ENCODE measurements at places on chromosomes 2 and 18.

DNA sequence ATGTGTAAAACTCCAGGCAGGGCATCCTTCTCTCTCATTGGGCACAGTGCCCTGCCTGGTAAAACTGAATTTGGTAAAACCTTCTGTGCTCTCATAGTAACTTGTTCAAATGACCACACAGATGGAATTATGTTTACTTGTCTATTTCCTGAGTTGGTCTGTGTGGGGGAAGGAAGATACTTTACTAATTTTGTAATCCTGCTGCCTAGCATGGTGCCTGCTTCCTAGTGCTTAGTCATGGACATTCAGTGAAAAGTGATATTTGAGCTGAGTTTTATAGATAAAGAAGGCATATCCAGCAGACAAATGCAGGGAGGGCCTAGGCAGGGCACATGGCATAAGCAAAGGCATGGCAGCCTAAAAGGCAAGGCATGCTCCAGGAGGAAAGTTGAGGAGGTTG lies 199.4 kb downstream of the FSHR start:
- DNase-seq: no peak

DNA sequence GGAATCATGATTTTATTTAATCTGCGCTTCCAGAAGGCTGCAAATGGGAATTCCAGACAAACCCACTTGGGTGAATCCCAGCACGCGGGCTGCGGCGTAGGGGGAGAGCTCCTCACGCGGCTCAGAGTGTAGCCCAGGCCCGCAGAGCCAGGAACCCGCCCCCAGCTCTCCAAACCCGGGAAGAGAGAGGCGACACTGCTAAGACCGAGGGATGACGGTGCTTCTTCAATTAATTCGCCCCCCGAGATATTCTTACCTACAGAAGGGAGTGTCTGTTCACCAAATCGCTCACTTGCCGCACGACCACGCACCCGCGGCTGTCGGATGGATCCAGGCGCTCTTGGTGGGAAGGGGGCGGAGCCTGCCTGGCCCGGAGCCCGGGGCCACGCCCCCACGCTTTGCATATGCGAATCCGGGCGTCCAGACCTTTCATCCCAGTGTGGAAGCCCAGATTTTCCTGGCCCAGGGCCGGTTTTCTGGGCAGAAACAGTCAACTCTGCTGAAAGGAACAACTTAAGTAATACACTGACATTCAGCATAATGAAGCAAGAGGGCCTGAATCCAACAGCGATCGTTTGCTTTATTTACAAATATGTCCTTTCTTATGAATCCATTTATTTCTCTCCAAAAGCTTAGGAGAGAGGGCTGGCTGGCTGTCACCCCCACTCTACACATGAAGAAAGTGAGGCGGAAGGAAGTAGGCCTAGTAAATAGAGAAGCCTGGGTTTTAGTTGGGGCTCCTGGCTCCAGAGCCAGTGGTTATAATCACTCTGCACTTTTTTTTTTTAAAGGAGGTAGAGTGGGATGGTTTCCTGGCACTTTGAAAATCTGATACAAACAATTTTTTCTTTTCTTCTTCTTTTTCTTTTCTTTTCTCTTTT lies at the start of gene SLC19A3:
SLC19A3 (minus strand) TSS at position 342 of the 881 bp plus-strand sequence. CDS start 15,710 bp downstream, outside the sequence.
- DNase-seq: peak; percentile 76

- no peak for DNase-seq
Measured at GRCh38 chr2:149731079-149731478, 143.5 kb upstream of the MMADHC start.

GRCh38 chr2:218717262-218717661 lies 6.6 kb downstream of the TTLL4 start:
- no peak for DNase-seq

- no peak for DNase-seq
Measured at GRCh38 chr2:134900151-134900550, 18.5 kb upstream of the CCNT2 start.

DNA sequence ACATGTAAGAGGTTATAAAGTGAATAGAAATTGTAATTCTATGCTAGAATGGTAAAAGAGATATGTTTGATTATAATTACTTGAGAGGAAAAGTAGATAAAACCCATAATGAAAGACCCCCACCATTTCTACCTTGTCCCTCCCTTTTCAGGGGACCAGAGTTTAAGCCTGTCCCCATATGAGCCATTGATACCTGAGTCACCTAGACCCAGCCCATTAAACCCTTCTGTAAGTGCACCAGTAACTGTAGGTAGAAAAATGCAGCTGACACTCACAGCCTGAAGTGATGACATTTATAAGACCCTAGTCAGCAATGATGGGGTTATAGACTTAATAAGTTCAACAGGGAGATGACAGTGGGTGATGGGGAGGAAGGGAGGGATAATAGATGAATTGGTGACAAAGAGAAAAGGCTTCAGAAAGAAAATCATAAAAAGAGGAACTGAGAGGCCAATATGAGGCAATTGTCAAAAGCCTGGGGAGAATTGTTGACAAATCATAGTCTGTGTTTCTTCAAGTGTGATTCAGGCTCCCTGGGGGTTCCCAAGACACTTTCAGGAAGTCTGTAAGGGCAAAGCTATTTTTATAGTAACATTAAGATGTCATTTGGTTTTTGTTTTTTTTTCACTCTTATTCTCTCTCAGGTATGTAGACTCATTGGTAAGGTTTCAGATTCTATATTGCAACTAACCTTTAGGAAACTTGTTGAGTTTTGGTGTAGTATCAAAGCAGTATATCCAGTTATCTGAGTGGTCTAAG lies 544.2 kb downstream of the SATB2 start:
- DNase-seq: no peak

GRCh38 chr2:168694173-168694572 lies 108.3 kb upstream of the NOSTRIN start:
- DNase-seq: no peak

GRCh38 chr2:6177811-6178210 lies 485.6 kb downstream of the SOX11 start:
- no peak for DNase-seq

GRCh38 chr2:18119883-18120282 lies 241.4 kb downstream of the KCNS3 start:
- no peak for DNase-seq

GRCh38 chr2:70941701-70942100 lies 6.0 kb downstream of the ATP6V1B1 start:
- no peak for DNase-seq

DNA sequence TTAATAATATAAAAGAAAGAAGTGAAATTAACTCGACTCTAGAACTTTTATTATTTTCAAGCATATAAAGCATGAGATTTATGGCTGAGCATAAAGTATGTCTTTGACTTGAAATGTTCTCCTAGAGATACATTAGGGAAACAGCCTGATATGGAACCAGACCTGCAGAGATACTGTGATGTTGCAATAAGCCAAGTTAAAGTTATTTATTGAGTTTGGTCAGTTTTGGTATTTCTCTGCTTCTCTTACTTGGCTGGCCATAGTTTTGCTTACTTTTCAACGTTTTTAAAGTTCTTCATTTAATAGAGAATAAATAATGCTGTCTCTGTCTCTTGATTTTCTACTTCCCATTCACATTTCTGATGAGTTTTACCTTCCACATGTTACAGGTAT lies 76.0 kb downstream of the GFPT1 start:
- no peak for DNase-seq

DNA sequence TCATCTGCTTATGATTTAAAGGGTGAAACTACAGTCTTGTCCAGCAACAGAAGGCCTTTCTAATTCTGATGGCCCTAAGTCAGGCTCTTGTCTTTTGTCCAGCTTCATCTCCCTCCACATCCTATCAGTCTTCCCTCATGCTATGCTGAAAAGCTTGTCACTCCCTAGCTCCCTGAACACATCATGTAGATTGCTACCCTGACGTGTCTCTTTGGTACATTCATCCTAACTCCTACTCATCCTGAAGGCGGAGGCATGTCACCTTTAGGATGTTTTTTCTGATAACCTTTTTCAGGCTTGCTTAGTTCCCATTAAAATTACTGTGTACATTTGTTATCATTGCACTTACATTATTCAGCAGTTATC lies 78.4 kb upstream of the ARL5A start:
- no peak for DNase-seq

GRCh38 chr2:123894167-123894566 lies 130.9 kb upstream of the CNTNAP5 start:
- DNase-seq: no peak

Data from HAP-1 (cell line).